NCI-H2081 treated with DMSO at 0.1 percent for 48 hours (cell line): ENCODE measurements at places on chromosomes 16 and 17.

DNA sequence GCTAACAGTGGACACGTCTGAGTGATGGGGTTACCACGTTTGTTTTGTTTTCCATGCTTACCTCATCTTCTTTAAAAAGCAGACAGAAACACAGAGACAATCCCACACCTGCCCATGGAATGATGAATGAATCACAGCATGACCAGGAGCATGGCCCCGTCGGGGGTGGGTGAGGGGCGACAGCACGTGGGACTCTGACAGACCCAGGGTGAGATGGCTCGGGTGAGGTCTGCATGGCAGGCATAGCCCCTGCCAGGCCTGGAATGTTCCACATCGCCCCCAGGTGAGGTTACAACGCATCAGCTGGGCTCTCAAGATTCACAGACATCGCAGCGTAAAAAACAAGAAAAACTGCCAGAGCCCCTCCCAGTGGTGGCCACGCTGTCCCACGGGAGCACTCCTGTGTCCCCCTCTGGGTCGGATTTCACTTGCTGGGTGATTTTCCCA lies 18.1 kb downstream of the SLC7A5 start:
- no peak for DNase-seq

DNA sequence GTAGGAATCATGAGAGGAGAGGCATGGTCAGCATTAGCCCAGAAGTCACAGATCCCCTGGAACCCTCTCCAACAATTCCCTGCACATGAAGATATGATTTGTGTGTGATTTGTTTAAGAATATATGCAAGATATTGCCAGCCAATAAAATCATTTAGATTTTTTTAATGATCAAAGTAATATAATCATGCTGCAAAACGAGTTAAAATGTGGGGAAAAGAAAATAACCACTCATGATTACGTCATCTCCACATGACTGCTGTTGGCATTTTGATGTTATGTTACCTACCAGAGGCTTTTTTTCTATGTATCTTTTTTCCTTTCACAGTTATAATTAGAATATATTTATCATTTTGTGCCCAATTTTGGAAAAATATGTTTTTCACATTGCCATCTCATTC lies 22.4 kb downstream of the SLC35G3 start:
- no peak for DNase-seq

GRCh38 chr16:64638766-64639165 lies 483.1 kb downstream of the CDH11 start:
- no peak for DNase-seq

DNA sequence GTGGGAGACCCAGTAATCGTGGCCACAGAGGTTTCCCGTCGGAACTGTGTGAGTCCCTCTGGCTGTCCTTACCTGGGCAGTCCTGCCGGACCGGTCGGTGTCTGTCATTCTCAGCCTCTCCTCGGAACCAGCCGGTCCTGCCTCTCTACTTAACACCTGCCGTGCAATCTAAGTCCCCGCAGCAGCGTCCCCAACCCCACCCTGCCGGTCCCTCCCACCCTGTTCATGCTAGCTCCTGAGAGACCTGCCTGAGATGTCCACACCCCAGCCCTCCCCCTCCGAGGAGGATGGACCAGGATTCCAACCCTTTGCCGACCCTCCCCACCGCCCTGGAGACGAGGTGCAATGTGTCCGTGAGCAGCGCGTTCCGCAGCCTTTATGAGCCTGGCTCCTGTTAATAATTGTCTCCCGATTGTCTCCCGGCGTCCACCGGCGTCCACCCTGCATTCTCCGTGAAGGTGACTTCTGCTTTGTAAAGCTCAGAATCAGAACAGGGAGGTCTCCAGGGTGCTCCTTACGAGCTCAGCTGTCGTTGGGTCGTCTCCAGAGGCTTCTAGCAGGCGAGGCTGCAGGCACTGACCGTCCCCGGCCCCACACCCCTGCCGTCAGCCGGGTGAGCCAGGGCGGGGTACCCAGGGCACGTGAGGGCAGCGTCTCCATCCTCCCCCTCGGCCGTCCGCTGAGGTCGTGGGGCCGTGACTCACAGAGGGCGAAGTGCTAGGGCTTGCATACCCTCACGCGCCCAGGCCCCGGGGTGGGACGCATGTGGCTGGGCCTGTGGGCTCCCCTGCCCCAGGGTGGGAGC lies 10.1 kb downstream of the METRNL start:
- no peak for DNase-seq

DNA sequence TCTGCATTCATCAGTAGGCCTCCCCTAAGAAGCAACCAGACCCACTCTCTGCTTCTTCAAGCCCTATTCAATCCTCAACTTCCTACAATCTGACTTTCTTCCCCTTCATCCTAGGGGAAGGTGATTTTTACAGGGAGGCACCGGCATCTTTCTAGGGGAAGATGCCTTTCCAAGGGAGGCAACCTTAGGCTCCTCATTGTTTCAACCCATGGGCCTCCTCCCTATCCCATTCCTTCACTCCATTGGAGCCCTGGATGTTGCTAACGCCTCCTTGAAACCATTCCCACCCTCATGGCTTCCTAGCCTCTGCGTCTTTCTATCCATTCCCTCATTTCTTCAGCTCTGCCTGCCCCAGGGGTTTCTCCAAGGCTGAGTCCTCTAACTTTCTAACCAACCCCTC lies 2.7 kb upstream of the CUEDC1 start:
- DNase-seq = no peak
